ENCODE measurements at places on chromosomes 3 and 15. TPM values are rescaled to one million over a fixed set of nuclear protein-coding genes. Genes with fewer than 3 reads are reported as not detected.
A peak's percentile ranks its signal among the peaks of the same experiment; 100 is the strongest.

Gene PLSCR5
- not detected for total RNA-seq

Gene PAQR5
- total RNA-seq, result 0.06 TPM

Gene CASR
- not detected for total RNA-seq

Gene MYH15
- 0.14 TPM for total RNA-seq

Gene PHLDB2
- total RNA-seq, result 93.4 TPM

Gene TYRO3
- total RNA-seq, result 23.2 TPM

Gene DZIP1L
- 11.0 TPM for total RNA-seq

Gene MAN2A2
- 12.6 TPM for total RNA-seq

Gene CYP8B1
- total RNA-seq, result not detected

Gene PLSCR1
- 27.8 TPM for total RNA-seq

- no peak for DNase-seq
- H3K27ac ChIP-seq, result no peak overlapping the region
- H3K27me3 ChIP-seq, result no peaks in the 10 kb centered on the region
These were observed 47.0 kb downstream of the PTPN23 start for GRCh38 chr3:47427866-47428265.

- DNase-seq, result no peak
- no peaks in the 10 kb centered on the region for H3K27me3 ChIP-seq
- no peak overlapping the region for H3K4me3 ChIP-seq
- H3K27ac ChIP-seq, result no peak overlapping the region
- H3K4me1 ChIP-seq, result no peaks in the 10 kb centered on the region
These were observed 682.8 kb upstream of the NR2F2 start for GRCh38 chr15:95647531-95648277.

GRCh38 chr3:117586161-117586560 lies 876.6 kb downstream of the TUSC7 start:
- no peak overlapping the region for H3K27ac ChIP-seq
- H3K36me3 ChIP-seq, result no peaks in the 10 kb centered on the region
- DNase-seq, result no peak
- H3K27me3 ChIP-seq, result no peaks in the 10 kb centered on the region
- no peaks in the 10 kb centered on the region for H3K4me1 ChIP-seq

- no peaks in the 10 kb centered on the region for H3K4me1 ChIP-seq
- H3K4me3 ChIP-seq, result no peak overlapping the region
- H3K27me3 ChIP-seq, result no peaks in the 10 kb centered on the region
These were observed 28.2 kb downstream of the SLCO3A1 start for GRCh38 chr15:91881569-91882297.

DNA sequence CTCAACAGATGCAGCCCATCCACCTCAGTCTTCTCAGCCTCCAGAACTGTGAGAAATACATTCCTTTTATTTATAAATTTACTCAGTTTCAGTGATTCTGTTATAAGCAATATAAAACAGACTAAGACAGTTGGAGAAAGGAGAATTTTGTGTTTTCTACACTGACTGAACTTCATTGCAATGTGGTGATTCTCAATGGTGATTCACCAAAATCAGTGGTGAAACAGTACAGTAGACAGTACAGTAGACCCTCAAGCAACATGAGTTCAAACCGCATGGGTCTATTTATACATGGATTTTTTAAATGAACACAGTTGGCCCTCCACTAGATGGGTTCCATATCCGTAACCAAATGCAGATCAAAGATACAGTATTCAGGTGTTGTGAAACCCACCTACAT lies 403.1 kb upstream of the TGFBR2 start:
- DNase-seq, result no peak
- H3K4me1 ChIP-seq, result peaks cover 2% of the 10 kb centered on the region
- H3K27me3 ChIP-seq, result no peaks in the 10 kb centered on the region
- H3K27ac ChIP-seq, result no peak overlapping the region
- no peaks in the 10 kb centered on the region for H3K36me3 ChIP-seq

GRCh38 chr3:64388886-64389285 lies 163.6 kb upstream of the PRICKLE2 start:
- peak; percentile 13 for DNase-seq
- H3K4me1 ChIP-seq, result no peaks in the 10 kb centered on the region

GRCh38 chr3:178263236-178263916 lies 272.9 kb upstream of the KCNMB2 start:
- no peak overlapping the region for H3K4me3 ChIP-seq
- no peaks in the 10 kb centered on the region for H3K27me3 ChIP-seq
- DNase-seq, result no peak
- H3K36me3 ChIP-seq, result no peaks in the 10 kb centered on the region

GRCh38 chr3:13570391-13571194 lies 21.7 kb downstream of the FBLN2 start:
- no peak overlapping the region for H3K4me3 ChIP-seq
- H3K27me3 ChIP-seq, result peaks cover 37% of the 10 kb centered on the region
- no peak overlapping the region for H3K27ac ChIP-seq
- DNase-seq, result no peak

DNA sequence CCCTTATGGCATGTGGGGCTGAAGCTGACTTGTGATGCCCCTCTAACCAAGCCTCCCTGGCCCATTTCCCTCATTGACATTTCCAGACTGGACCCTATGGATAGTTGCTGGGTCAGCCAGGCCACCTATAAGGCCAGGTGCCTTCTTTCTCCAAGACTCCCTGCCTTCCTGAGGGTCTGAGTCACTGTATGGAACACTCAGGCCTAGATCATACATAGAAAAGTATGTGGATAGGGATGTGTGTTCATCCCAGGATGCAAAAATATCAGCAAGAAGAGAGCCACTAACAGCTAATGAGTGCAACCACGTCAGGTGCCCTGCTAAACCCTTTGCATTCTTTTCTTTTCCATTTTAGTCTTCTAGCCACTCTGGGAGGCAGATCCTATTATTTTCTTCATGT lies 168.4 kb upstream of the WNT5A start:
- no peak overlapping the region for H3K27ac ChIP-seq
- H3K27me3 ChIP-seq, result no peaks in the 10 kb centered on the region
- peaks cover 24% of the 10 kb centered on the region for H3K4me1 ChIP-seq
- H3K4me3 ChIP-seq, result no peak overlapping the region

DNA sequence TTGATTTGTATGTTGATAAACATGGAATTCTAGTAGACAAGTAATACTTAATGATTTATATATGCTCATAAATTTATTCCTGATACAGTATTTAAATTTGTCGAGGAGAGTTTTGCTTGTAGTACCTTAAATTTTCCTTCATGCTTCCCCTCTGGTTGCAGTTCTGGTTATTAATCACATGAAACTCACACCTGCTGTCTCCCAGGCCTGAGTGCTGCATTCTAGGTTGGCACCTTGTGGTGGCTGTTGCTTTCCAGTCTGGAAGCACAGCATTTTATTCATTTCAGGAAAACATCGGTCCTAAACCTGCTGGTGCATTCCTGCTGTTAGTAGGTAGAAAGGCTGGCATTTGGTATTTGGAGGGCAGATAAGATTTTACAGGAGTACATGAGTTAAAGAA lies 44.9 kb downstream of the ATP1B3 start:
- H3K4me1 ChIP-seq, result no peaks in the 10 kb centered on the region
- H3K36me3 ChIP-seq, result peaks cover 27% of the 10 kb centered on the region
- DNase-seq, result no peak
- no peaks in the 10 kb centered on the region for H3K27me3 ChIP-seq

- H3K27ac ChIP-seq, result no peak overlapping the region
- H3K4me1 ChIP-seq, result no peaks in the 10 kb centered on the region
- no peak overlapping the region for H3K4me3 ChIP-seq
These were observed 553.7 kb downstream of the TAFA4 start for GRCh38 chr3:68378631-68379030.

- DNase-seq, result no peak
- no peaks in the 10 kb centered on the region for H3K36me3 ChIP-seq
- H3K4me3 ChIP-seq, result no peak overlapping the region
These were observed 89.8 kb upstream of the RARB start for GRCh38 chr3:25338158-25338725.

GRCh38 chr15:75738014-75738646 lies 25.5 kb upstream of the CSPG4 start:
- peaks cover 8% of the 10 kb centered on the region for H3K4me1 ChIP-seq
- H3K27me3 ChIP-seq, result no peaks in the 10 kb centered on the region
- H3K27ac ChIP-seq, result no peak overlapping the region

- no peak for DNase-seq
- no peak overlapping the region for H3K27ac ChIP-seq
- no peaks in the 10 kb centered on the region for H3K27me3 ChIP-seq
- H3K4me3 ChIP-seq, result no peak overlapping the region
- no peaks in the 10 kb centered on the region for H3K4me1 ChIP-seq
- H3K36me3 ChIP-seq, result no peaks in the 10 kb centered on the region
These were observed 46.0 kb upstream of the SLC7A14 start for GRCh38 chr3:170631755-170632488.

DNA sequence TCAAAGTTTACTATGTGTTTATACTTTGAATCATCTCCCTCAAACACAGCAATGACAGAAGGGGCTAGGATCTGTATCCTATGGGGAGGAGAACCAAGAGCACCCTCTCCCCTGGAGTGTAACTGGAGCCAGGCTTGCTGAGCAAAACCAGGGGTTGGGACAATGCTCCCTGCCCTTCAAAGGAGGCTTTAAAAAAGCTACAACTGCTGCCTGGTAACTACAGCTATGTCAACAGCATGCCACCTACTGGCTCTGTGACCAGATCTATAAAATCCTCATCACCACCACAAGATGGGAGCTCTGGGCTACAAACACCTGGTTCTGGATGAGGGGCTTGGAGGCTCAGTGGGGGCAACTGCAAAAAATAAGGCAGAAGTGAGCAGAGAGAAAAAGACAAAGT lies 61.9 kb downstream of the ANO10 start:
- H3K4me1 ChIP-seq, result no peaks in the 10 kb centered on the region
- no peak overlapping the region for H3K4me3 ChIP-seq
- DNase-seq, result no peak

- H3K27me3 ChIP-seq, result no peaks in the 10 kb centered on the region
- peak; percentile 24 for DNase-seq
- H3K27ac ChIP-seq, result no peak overlapping the region
- no peaks in the 10 kb centered on the region for H3K36me3 ChIP-seq
These were observed 292.4 kb upstream of the CBLB start for GRCh38 chr3:106161246-106161645.

DNA sequence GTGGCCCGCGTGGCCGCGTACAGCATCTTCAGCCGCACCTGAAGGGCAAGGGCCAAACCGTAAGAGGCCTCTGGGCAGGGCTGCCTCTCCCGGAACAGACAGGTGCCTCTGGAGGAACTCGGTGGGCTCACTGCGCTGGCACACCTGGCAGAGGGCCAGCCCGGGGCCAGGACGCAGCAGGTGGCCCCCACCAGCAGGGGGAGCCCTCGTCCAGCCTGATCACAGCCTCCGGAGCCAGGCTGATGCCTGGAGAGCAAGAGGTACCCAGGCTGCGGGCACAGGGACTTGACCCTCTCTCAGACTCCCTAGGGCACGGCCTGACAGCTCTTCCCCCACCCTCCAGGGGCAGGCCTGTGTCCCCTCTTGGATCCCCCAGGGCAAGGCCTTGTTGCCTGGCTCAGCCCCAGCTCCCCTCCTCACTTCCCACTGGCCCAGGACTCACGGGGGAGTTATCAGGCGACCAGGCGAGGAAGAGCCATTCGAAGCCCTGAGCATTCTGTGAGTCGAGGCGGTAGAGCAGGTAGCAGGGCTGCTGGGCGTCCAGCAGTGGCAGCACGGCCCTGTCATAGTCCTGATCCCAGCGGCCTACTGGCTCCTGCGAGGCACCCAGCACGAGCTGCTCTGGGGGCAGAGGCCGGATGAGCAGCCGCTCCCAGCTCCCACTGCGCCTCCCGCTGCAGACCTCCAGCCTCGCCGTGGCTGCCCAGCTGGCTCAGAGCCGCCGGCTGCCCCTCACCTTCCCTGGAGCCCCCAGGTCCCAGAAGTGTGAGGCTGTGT lies 6.2 kb upstream of the TLR9 start:
- H3K36me3 ChIP-seq, result no peaks in the 10 kb centered on the region
- H3K27me3 ChIP-seq, result no peaks in the 10 kb centered on the region
- no peak overlapping the region for H3K4me3 ChIP-seq
- no peaks in the 10 kb centered on the region for H3K4me1 ChIP-seq
- peak; percentile 73 for DNase-seq

DNA sequence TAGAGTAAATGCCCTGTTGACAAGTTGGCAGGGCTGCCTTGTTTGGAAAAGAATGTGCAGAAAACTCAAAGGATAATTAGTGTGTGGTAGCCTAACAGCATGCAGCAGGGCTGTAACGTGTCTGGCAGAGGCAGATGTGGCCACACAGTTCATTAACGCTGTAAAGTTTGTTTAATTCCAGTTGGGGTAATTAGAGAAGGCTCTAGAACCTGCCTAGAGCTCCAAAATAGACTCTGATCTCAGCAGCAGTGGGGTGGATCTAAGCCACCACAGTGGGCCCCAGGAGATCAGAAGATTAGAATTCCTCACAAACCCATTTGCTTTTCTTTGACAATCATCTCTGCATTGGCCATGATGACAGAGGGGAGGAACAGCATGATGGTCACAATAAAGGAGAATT lies 65.1 kb upstream of the LEKR1 start:
- peak; percentile 61 for DNase-seq
- peak overlapping the region; percentile 19 for H3K27ac ChIP-seq
- no peak overlapping the region for H3K4me3 ChIP-seq
- no peaks in the 10 kb centered on the region for H3K27me3 ChIP-seq

- H3K36me3 ChIP-seq, result no peaks in the 10 kb centered on the region
- H3K4me3 ChIP-seq, result no peak overlapping the region
- H3K4me1 ChIP-seq, result no peaks in the 10 kb centered on the region
- peaks cover 15% of the 10 kb centered on the region for H3K27me3 ChIP-seq
These were observed 119.8 kb upstream of the TLE3 start for GRCh38 chr15:70217226-70218160.

- H3K4me1 ChIP-seq, result peaks cover 9% of the 10 kb centered on the region
- peak overlapping the region; percentile 92 for H3K4me3 ChIP-seq
- DNase-seq, result no peak
- H3K36me3 ChIP-seq, result peaks cover 40% of the 10 kb centered on the region
These were observed 295 bp downstream of the ZWILCH start for GRCh38 chr15:66505430-66505811.

DNA sequence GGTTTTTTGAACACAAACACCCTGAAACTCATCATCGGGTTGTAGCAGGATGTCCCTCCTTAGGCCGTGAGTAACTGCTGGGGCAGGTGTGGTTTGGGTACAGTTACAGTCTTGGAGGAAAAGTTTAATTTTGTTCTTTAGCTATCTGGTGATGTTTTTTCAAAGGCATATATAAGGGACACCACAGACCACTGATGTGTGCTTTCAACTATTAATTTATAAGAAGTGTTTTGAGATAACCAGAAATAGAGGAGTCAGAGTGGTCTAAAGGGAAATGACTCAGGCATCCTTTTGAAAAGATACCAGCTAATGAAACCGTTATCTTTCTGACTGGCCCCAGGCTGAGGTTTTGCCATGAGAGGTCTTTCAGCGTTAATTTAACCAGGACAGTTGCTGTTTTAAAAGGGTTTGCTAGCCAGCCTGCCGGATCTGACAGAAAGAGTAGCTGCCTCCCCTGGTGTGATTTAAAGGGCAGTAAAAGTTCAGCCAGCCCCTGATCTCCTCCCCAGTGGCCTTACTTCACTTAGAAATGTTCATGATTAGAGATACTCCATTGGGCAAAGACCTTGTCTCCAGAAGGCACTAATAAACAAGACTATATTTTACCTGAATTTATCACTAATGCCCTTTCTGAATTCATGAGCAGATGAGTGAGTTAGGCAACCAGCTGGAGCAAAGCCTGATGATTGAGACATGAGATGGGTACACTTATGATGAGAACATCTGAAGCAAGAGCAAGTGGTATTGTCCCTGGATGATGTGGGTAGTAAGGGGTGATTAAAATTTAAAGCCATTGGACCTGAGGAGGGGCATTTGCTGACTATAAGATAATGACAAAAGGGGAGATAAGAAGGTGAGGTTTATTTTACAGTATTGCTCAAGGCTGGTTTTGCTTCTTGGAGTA lies 482.5 kb upstream of the TBL1XR1 start:
- H3K27ac ChIP-seq, result no peak overlapping the region
- no peak overlapping the region for H3K4me3 ChIP-seq
- DNase-seq, result no peak

- H3K27me3 ChIP-seq, result no peaks in the 10 kb centered on the region
- no peak overlapping the region for H3K27ac ChIP-seq
- H3K36me3 ChIP-seq, result peaks cover 56% of the 10 kb centered on the region
- no peaks in the 10 kb centered on the region for H3K4me1 ChIP-seq
These were observed 88.3 kb downstream of the GHSR start for GRCh38 chr3:172359996-172360395.
